D341Med (cell line): ENCODE measurements at places on chromosomes 7 and 10.

GRCh38 chr10:115555887-115556402 lies 462.8 kb downstream of the ATRNL1 start:
- no peak for DNase-seq

DNA sequence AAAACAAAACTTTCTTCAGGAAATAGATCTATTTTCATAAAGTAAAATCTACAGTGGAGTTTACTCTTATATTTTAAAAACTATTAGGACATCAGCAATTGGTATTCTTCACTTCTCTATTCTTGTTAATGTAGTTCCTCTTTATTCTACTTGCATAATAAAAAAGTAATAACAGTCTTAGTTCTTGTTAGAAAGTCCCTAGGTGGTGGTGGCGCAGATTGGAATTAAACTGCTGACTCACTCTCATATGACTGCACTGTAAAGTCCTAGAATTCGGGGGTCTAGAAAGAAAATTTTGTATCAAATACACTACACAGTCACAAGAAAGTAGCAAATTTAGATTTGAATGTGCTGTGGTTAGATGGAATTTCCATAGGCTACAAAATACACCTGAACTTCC lies 44.6 kb upstream of the TES start:
- no peak for DNase-seq

GRCh38 chr7:158809596-158809995 lies 19.7 kb downstream of the ESYT2 start:
- DNase-seq, result no peak

GRCh38 chr7:94394437-94395140 lies at the start of gene COL1A2:
Gene COL1A2, plus strand, starts transcription at chr7:94394895. Its CDS starts 137 bp downstream, at chr7:94395032.
- peak; percentile 24 for DNase-seq

GRCh38 chr10:86210416-86210815 lies 156.2 kb downstream of the GRID1 start:
- no peak for DNase-seq

DNA sequence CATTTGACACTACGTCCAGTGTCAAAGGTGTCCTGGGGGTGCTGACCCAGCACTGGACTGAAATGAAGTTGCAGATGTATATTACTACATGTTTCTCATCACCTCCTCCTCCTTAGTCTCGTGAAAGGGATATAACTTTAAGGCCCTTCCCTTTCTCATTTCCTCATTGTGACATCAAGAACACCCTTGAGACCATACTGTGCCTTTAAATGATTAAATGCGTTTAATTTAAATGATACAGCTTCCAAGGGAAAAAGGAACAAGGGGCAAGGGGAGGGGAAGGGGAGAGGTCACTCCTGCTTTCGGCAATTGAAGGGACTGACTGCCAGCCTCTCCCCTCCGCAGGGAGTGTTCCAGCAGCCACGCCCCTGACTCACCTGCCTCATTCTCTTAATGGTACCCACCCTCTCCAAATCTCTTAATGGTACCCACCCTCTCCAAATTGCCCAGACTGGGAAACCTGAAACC lies 80.5 kb upstream of the KMT2E start:
- DNase-seq, result no peak

DNA sequence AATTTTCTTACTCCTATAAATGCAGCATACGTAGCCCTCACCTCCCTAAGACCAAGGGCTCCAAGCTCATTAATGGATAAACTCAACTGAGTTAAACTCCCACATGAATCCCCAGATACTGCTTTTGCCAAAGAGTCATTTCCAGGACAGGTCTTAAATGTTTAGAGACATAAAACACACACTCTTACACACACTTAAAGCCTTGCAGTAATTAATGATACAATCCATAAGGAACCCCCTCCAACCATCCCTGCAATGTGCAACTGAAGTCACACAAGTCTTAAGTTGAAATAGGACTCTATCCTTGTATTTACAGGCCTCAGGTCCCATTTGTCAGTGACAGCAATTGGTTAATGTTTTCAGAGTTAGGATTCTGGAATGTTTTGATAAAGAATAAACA lies 194.1 kb downstream of the FANK1 start:
- no peak for DNase-seq

- no peak for DNase-seq
Measured at GRCh38 chr10:63683223-63683622, 162.0 kb downstream of the REEP3 start.

DNA sequence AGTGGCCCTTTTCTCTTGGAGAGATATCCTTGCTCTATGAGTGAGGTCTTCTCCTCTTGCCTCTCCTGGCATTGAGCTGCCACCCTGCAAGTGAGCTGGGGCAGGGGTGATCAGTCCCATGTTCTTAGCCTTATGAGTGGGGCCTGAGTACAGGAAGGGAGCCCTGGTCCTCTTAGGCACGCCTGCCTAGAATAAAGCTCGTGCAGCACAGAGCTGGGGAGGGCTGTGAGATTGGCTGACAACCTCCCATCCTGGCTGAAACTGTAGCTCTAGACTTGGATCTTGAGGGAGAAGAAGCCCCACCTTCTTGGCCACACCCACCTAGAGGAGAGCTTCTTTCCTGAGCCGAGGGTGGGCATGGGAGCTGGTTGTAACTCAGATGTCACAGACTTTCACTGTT lies 305.0 kb upstream of the ZNF32 start:
- peak; percentile 6 for DNase-seq

- peak; percentile 56 for DNase-seq
Measured at GRCh38 chr10:69123306-69123746, 652 bp upstream of the VPS26A start.

DNA sequence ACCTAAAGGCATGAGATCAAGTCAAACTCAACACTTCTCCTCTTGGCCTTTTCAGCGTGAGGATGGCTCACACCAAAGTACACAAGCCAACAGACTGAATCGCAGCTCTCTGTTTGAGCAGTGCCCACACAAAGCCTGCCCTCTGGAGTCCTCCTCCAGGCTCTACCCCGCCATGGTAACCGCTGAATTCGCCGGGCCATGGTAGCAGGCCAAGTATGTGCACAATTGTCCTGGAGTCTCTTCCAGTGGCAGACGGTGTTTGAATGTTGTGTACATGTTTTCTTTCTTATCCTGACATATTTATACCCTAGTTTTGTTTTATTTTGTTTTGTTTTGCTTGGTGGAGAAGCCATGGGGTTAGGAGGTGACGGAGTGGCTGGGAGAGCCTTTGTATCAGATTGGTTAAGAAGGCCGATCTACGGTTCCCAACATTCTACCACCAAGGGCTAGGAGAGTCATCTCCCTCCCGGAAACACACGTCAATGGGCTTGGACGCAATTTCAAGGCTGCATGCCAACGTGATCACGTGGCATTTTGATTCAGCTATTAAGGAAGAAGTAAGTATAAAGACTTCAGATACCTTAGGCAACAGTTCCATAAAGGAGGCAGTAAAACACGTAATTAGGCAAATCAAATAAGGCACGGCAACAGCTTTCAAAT lies 12.1 kb upstream of the SHH start:
- DNase-seq, result no peak

- DNase-seq, result no peak
Measured at GRCh38 chr10:3955955-3956617, 171.1 kb upstream of the KLF6 start.

DNA sequence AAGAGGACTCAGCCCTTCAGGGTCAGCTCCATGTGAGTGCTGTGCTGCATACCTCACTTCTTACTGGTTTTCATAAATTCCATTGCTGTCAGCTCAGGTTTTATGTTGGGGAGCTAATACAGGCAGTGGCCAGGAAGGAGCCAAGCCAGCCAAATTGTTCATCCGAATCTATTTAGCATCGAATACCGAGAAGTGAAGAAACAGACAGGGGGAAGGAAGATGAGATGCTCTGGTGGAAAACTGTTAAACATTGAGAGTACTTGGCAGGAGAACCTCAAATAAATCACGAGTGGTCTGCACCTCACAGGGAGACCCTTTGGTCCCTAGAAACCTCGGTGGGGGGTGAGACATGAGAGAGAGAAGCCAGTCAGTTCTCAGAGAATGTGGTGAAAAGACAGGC lies 196.0 kb upstream of the TMEM72 start:
- DNase-seq, result no peak

GRCh38 chr10:69716711-69717560 lies 84.8 kb upstream of the COL13A1 start:
- DNase-seq, result peak; percentile 67

DNA sequence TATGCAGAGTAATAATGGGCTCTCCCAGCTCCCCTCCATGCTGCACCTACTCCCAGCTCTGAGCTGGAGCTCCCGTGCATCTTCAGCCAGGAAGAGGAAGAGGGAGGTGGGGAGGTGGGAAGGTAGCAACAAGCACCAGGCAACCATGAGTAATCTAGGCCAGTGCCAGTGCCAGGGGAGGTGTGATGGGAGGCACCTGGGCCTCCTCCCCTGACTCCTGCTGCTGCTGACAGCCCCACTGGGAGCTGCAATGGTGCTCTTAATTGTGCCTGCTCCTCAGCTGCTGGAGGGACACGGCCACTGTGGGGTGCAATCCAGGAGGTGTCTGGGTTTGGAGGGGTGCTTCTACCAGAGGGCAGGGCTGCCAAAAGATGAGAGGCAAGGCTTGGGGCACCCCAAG lies 243.0 kb downstream of the PLXNA4 start:
- no peak for DNase-seq
